ENCODE measurements at places on chromosomes 5 and 9.

GRCh38 chr5:669111-669841, 23.9 kb downstream of the TPPP start:
- DNase-seq, result no peak

GRCh38 chr5:92662741-92663140, 918.3 kb downstream of the NR2F1-AS1 start:
- no peak for DNase-seq

DNA sequence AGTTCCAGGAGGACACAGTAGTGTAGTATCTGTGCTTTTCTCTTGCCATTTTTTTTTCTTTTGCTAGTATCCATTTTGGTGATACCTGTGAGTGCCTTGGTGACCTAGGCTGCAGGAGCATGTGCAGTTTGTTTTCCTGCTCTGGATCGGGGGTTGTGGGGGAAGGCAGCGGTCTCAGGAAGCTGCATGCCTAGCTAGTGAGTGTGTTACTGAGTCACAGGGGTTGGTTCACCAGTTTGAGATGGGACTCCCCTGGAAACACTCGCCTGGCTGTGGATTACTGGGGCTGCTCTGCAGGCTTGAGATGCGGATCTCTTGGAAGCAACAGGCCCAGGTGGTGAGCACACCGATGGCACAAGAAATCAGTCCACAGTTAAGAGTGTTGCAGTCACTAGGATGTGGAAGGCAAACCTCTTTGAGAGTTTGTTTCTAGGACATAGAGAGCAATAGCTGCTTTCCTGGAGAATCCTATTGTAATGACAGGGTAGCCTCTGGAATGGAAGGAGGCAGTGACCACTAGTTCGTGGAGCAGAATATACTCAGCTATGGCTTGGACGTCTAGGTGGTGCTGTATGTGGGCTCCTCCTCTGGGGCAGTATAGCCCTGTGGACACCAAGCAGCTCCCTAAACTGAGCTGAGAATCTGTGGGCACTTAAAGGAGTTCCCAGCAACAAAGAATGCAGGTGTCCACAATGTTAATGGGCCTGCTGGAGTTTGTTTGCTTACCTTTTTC, 20.0 kb upstream of the SPATA31E1 start:
- DNase-seq, result no peak

DNA sequence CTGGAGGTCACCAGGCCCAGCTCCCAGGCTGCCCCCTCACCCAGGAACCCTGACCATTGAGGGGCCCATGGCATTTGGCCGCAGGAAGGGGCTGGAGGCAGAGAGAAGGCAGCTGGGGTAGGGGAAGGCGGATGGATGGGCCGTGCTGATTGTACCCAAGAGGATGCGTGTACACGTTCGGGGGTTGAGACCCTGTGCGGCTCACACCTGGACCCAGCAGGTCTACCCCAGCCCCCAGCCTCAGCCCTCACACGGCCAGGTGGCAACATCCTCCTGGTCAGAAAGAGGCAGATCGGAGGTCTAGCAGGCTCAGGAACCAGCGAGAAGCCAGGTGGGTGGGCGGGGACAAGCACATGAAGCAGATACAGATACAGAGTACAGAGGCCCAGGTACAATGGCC, 33.7 kb downstream of the NACC2 start:
- DNase-seq, result no peak

DNA sequence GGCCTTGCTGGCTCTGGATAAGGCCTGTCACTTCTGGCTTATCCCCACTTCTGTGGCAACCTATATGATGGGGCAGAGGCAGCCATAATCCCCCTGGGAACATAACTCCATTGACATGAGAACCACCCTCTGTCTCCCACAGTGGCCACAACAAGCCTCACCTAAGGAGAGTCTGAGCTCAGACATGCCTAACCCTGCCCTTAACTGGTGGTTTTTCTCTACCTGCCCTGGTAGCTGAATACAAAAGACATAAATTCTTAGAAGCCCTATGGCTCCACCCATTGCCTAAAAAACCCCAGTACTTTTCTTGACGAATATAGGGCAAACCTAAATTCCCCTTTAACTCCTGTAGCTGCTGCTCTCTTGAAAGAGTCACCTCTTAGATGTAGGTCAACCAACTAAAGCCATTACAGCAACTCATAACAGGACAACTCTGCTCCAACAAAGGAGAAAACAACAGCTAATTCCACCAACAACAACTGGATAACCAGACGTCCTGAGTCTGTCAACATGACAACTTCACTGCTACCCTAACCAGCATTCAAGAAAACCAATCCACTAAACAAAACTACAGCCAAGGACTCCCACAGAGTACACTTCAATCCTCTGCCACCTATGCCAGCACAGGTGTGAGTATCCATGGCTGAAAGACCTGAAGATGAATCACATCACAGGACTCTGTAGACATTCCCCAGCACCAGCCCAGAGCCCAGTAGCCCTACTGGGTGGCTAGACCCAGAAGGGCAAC, 427.7 kb downstream of the PRELID2 start:
- DNase-seq, result no peak

DNA sequence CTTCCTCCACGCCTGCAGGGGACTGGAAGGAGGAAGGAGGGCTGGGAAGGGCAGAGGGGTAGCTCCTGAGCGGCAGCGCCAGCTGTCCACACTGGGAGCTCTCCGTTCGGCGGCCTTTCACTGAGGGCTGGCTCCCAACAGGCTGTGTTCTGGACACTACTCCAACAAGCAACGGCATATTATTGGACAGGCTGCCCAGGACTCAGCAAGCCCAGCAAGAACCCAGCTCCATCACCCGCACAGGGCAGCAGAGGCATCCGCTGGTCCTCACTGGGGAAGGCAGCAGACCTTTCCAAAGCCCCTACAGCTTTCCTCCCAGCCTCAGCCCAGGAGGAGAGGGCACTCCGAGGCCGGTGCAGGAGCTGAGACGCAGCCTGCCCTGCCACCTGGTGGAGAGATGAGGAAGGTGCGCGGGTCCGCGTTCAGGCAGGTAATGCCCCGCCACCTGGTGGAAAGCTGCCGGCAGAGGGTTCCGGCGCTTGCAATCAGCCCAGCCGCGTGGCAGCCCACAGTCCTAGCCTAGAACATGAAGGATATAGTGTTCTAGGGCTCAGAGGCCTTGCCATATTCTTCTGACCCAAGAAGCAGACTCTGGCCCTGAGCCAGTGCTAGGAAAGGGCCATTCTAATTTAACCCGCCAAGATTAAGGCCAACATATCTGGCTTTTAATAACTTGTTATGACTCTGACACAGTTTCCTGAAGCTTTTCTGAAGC, 74.4 kb downstream of the NRG2 start:
- DNase-seq, result peak; percentile 83

DNA sequence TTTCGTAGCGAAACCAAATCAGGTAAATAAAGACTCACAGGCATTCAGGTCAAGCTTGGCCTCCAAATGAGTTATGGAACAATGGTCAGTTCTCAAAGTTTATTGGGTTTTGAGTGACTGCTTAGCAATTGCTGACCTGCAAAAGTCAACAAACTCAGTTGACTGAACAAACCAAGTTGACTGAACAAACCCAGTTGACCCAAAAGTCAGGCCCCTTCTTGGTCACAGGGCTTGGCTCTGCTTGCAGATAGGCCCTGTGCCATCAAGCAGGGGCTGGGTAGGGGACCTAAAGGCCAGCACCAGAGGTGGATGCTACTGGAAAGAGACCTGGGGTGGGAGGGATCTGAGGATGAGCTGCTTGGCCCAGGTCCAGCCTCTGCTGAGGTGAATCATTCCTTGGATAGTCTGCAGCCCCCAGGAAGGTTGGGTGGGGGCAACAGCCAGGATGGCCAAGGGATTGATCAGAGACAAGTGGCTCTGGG, 64.6 kb downstream of the GADD45G start:
- DNase-seq, result no peak

GRCh38 chr5:75055727-75056144, 3.4 kb upstream of the GCNT4 start:
- DNase-seq, result no peak

DNA sequence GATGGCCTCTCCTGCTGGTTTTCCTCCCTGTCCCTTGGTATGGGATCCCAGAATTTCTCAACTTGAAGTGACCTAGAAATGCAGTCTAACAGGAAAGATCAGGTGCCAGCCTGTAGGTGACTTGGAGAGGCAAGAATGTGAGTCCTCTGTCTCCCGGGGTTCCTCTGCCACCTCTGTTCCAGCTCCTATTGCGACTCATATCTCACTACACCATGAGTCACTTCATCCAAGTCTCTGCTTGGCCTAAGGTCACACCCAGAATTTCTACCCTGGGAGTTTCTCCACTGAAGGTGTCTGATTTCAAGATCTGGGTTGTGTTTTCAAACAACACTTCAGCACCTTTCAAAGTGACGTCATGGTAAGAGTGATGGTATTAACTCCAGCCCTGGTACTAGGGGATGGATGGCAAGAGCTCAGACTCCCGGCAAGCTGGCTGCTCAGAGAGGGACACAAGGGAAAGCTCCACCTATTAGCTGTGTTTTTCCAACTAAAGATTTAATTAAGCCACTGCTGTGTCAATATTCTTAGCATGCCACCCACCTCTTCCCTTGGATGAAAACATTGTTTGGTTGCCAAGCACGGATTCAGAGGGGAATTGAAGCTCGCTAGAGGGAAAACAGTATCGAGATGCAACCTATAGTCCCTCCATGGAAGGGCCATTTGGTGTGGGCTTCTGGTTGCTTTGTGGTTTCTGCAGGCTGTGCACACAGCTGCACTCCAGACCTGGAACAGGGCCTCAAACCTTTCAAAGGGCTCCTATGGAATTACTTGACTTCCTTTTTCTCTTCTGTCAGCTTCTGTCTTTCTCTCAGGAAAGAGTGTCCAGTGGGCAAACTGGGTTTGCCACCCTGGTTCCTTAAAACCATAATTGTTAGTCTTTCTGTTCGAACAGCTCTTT, 205.7 kb downstream of the GAS1 start:
- DNase-seq, result no peak

GRCh38 chr9:95031711-95032461, 285.6 kb downstream of the FANCC start:
- no peak for DNase-seq

GRCh38 chr9:114516913-114517312, 11.6 kb upstream of the WHRN start:
- DNase-seq, result peak; percentile 22

GRCh38 chr5:132411304-132412013, 41.9 kb downstream of the SLC22A5 start:
- DNase-seq, result peak; percentile 28

GRCh38 chr9:112384690-112385089, 4.8 kb downstream of the HSDL2 start:
- peak; percentile 84 for DNase-seq

- DNase-seq, result no peak
Measured at GRCh38 chr5:138573949-138574670, 1.1 kb downstream of the HSPA9 start.

DNA sequence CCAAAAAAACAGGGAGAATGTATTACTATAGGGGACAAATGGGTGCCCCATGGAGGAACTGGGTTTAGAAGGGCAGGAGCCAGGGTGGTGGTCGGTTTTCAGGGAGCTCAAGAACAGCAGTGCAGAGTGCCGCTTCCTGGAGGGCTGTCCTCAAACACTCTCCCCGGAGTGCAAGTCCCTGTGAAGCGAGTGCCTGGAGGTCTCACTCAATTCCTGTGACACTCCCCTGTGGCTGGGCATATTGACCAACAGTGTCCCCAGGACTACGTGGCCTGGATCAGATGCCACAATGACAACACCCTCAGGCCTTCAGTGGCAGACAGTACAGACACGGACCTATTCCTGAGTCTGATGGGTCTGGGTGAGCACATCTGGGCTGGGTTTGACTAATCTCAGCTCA, 412.1 kb upstream of the IRX2 start:
- no peak for DNase-seq

DNA sequence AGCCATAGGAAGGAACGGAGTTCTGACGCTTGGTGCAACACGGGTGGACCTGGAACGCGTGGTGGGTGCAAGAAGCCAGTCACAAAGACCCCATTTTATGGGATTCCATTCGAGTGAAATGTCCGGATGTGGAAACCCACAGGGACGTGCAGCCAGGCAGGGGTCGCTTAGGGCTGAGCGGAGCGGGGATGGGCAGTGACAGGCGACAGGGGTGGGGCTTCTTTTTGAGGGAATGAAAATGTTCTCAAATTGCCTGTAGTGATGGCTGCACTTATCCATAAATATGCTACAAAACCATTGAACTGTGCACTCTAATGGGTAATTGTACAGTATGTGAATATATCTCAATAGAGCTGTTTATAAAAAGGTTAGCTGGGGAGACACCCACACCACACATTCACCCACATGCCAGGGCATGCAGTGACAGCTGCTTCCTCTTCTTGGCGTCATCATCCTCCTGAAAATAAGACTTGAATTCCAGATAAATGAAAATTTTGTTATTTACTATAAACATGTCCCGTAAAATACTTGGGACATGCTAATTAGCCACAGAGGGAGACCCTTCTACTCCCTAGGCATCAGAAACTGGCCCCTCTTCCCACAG, 71.3 kb upstream of the OLFM1 start:
- no peak for DNase-seq

GRCh38 chr5:64786372-64786771, 17.6 kb downstream of the CWC27 start:
- DNase-seq, result peak; percentile 34

GRCh38 chr5:34517249-34517648, 138.9 kb upstream of the RAI14 start:
- no peak for DNase-seq

DNA sequence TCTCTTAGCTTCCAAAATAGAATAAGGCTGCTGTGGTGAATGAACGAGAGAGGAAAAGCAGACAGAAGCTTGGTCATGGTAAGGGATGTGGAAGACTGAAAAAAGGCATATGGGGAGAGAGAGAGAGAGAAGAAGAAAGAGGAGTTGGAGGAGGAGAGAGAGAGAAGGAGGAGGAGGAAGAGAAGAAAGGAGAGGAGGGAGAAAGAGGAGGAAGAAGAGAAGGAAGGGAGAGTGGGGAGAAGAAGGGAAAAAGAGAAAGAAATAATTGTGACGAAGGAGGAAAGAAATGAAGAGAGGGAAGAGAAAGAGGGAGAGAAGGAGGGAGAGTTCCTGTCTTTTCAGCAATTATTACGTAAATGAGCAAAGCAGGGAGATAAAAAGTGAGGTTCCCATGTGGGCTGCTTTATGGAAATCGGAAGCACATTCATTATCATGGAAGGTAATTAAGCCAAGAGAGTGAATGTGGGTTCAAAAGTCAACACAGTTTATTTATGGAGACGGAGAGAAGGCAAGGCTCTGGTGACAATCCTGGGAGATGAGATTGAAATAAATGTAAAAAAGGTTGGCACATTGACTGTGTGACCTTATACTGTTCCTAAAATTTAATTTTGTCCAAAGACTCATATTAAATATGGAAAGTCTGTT, 611.2 kb downstream of the KIF4B start:
- DNase-seq, result no peak

Data from suppressor macrophage (primary cell).